ENCODE measurements at places on chromosomes 1 and 21.

- DNase-seq, result no peak
Measured at GRCh38 chr21:45830221-45830640, 151.3 kb upstream of the COL6A1 start.

DNA sequence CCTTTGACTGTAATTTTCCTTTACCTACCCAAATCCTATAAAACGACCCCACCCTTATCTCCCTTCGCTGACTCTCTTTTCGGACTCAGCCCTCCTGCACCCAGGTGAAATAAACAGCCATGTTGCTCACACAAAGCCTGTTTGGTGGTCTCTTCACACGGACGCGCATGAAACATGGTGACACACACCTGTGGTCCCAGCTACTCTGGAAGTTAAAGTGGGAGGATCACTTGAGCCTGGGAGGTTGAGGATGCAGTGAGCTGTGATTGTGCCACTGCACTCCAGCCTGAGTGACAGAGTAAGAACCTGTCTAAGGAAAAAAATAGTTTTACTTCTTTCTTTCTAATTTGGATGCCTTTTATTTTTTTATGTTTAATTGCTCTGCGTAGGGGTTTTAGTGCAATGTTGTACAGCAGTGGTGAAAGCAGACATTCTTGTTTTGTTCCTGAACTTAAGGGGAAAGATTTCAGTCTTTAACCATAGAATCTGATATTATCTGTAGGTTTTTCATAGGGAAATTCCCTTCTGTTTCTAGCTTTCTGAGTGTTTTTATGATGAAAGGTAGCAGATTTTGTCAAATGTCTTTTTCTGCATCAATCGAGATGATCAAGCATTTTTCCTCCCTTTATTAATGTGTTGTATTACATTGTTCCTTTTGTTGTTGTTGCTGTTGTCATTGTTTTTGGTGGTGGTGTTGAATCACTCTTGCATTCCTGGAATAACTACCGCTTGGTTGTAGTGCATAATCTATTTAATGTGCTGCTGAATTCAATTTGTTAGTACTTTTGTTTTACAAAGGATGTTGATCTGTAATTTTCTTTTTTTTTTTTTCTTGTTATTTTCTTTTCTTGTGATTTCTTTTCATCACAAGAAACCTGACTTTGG is 497.4 kb downstream of the DISC1 start:
- no peak for DNase-seq

DNA sequence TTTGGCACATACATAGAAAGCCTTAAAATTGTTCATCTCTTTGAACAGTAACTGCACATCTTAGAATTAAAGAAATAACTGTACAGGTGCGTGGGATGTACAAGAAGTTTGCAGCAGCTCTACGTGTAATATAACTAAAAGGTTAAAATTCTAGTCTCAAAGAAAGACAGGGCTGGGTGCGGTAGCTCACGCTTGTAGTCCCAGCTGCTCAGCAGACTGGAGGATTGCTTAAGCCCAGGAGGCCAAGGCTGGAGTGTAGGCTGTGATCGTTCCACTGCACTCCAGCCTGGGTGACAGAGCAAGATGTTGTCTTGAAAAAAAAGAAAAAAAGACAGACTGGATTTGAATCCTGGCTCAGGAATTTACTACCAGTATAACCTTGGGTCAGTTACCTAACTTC is 13.4 kb downstream of the PARP1 start:
- no peak for DNase-seq

GRCh38 chr21:28754862-28755261 is 237.8 kb downstream of the LTN1 start:
- no peak for DNase-seq

DNA sequence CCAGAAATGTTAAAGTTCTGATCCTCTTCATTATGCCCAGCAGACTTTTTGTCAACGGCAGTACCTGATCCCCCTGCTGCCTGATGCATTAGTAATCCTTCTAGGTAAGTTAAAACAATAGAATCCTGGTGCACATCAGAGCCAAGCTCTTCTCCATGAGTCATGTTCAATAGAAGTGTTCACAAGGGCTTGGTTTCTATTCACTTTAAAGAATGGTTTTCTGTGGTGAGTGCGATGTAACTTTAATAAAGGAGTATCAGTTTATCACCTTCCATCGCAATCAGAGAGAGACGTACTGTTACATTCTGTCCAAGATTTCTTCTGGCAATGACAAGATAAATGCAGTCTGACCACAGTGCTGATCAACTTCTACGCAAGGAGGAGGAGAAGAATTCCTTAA is 96.8 kb downstream of the NRIP1 start:
- DNase-seq, result no peak

DNA sequence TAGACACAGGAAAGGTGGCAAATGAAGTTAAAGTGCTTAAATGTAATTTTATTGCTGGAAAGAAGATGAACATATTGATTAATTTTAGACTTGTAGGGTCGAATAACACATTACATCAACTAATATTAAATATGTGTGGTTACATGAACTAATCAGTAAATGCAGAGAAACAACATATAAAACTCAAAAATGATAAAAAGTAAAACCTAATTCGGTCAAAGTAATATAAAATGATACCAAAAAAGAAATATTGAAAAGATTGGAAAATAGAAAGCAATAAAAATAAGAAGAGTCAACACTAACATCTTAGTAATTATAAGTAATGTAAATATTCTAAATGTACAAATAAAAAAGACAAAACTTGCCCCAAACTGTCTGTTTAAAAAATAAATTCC is 43.3 kb downstream of the CD53 start:
- no peak for DNase-seq

DNA sequence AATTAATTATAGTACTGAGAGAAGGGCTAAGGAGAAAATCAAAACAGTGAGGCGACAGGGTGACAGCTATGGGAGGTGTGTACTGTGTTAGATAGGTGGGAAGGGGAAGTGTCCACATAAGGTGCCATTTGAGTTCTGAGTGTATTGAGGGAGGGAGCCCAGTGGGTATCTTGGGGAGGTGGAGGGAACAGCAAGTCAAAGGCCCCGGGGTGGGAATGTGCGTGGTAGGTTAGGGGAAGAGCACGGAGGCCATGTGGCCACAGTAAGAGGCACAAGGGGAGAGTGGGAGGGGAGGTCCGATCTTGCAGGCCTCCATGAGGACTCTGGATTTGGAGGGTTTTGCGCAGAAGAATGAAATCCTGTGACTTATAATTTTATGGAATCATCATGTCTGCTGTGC is 3.0 kb upstream of the XKR8 start:
- DNase-seq, result no peak

- no peak for DNase-seq
Measured at GRCh38 chr1:216924732-216925131, 201.5 kb upstream of the ESRRG start.

DNA sequence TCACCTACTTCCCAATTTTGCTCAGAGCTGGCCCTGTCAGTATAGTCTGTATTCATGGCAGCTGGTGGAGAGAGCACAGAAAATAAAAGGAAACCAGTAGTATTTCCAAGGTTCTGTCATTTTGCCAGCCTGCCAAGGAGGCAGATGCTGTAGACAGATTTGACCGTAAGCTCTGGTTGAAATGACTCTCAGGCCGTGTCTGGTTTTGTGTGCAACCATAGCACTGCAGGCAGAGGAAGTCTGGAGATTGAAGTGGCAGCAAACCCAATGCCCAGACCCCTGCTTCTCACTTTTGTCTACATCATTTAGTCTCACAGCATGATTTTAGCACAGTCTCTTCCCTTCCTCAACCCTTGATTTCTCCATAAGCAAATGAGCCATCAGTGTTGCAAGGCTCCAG is 291.7 kb downstream of the PAPPA2 start:
- no peak for DNase-seq

DNA sequence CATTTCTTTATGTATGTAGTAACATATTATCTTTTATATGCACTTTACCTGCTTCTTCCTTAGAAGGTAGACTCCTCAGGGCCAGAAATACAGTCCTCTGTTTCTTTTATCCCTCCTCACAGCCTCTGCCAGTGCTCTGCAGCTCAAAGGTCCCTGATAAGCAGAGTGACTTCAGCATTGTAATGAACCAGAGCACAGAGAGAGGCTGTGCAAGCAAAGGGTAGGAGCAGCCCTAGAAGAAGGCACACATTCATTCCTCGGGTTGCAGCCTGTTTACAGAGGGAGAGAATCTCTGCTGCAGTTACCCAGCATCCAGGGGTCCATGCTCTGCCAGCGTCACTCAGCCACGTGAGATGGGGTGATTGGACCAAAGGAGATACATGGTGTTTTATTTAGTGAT is 101.1 kb downstream of the RHOU start:
- DNase-seq, result no peak

DNA sequence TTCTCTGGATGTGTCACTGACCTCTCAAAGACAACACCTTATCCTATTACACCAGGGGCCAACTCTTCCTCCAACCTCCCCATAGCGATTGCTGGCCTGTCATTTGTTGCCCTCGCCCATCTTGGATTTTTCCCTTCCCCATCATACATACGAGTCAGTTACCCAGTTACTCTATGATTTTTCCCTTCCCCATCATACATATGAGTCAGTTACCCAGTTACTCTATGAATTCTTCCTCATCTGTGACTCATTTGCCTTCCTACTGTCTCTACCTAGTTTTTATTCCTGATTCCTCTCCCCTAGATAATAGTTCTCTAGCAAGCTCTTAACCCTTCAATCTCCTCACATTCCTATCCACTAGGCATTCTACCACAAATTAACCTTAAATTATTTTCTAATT is 178.8 kb downstream of the NR5A2 start:
- DNase-seq, result peak; percentile 47

DNA sequence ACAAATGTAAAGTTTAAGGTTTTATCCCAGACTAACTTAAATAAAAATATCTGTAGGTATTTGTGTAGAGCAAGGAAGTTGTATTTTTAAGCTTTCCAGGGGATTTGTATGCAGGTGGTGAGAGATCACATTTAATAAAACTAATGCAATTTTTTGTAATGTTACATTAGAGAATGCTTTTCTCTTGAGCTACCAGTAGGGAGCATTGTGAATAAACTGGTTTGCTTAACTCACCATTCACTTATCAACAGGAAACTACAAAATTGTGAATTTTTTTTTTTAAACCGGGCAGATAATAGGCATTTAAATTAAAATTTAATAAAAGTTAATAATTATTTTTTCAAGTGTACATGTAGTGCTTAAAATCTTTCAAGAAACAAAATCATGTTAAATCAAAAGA is 78.6 kb downstream of the IVNS1ABP start:
- DNase-seq, result no peak

DNA sequence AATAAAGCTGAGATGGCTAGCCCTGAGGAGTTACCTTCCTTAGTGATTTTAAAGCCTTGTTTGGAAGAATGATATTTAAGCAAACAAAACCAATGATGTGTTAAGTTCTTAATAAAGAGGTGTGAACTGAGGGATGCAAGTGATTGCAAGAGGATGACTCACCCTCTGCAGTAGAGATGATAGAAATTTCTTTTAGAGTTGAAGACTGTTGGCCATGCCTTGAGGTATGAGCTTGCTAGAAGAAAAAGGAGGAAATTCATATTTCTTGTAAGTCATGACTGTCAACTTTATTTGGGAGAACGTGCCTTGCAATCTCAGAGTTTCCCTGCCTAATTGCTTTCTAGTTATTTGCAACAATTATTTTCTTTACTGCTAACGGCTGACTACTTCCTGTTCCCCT is 94.7 kb downstream of the PLA2G4A start:
- DNase-seq, result no peak

- DNase-seq, result no peak
Measured at GRCh38 chr1:222243902-222244301, 304.0 kb downstream of the HHIPL2 start.

DNA sequence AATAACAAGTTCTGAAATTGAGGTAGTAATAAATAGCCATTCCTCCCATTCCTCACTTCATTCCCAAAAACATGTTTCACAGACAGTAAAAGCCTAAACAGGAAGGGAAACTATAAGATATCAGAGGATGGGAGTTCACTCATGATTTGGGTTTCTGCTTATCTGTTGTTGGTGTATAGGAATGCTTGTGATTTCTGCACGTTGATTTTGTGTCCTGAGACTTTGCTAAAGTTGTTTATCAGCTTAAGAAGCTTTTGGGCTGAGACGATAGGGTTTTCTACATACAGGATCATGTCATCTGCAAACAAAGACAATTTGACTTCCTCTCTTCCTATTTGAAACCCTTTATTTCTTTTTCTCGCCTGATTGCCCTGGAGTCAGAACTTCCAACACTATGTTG is 26.0 kb upstream of the POFUT2 start:
- DNase-seq, result no peak

DNA sequence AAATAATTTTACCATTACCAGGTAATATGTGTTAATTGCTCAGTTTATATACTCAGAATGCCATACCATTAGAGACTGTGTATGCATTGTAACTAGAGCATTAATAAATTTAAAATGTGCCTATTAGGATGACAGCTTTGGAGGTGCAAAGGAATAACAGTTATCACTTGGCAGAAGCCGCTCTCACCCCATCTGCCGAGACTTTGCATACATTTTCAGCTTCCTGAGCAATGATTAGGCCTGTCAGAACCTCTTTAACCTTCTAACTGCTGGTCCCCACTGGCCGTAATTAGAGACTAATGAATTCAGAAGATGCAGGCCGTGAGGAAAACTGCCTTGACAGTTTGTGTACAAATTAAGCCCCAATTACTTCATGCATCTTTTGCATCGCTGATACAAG is 158.0 kb upstream of the PROX1 start:
- DNase-seq, result no peak

- DNase-seq, result no peak
Measured at GRCh38 chr21:16942703-16943102, 570.1 kb upstream of the CXADR start.

DNA sequence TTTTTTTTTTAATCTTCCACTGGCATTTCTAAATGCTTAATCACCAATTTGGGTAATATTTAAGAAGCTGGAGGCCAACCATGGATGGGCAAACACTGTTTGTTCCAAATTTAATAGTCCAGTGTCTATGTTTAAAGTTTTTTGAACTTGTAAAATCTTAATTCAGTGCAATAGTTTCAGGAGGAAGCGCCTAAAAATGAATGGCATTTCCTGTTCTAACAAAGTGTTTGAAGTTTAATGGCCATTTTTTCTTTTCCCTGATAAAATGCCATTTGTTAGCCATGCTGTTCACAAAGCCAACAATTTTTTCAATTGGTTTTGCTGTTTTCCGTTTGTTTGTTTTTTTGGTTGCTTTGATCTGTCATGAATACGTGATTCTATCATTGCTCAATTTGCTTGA is 552.1 kb downstream of the LMO4 start:
- no peak for DNase-seq

GRCh38 chr21:22795091-22795490 is 1796.9 kb downstream of the NCAM2 start:
- DNase-seq, result no peak

DNA sequence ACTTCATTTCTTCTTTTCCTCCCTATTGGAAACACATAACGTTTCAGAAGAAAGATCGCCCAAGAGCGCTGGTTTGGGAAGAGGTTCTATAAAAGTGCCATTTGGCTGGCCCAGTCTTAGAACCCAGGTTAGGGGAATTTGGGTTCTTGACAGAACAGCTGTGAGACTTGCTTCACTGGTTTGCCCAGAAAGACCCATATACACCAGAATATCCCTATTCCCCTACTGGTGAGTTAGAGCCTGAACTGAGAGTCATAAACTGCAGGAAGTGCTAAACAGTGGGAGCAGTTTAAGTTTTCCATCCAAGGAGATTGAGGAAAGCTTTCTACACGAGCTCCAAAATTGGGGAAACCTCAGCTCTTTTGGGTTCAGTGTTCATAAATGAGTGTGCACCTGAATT is 275.2 kb downstream of the VAV3 start:
- DNase-seq, result no peak

GRCh38 chr1:172408958-172409357 is 11.5 kb upstream of the C1orf105 start:
- no peak for DNase-seq

Measured in AG04449 (cell line).